ENCODE measurements at places on chromosomes 1 and 21.

- DNase-seq: no peak
Observed at GRCh38 chr1:4787551-4787950, 133.1 kb downstream of the AJAP1 start.

- DNase-seq: peak; percentile 84
Observed at GRCh38 chr1:28648008-28648473, 359 bp upstream of the RNU11 start.

GRCh38 chr21:43605320-43606215 is 53.7 kb downstream of the HSF2BP start:
- no peak for DNase-seq

GRCh38 chr1:223444411-223444810 is 51.2 kb downstream of the CCDC185 start:
- DNase-seq: peak; percentile 41
